HL-60 (cell line): ENCODE measurements at places on chromosomes 6 and 20.

GRCh38 chr6:42326248-42326647 lies 108.6 kb upstream of the MRPS10 start:
- no peak for DNase-seq

DNA sequence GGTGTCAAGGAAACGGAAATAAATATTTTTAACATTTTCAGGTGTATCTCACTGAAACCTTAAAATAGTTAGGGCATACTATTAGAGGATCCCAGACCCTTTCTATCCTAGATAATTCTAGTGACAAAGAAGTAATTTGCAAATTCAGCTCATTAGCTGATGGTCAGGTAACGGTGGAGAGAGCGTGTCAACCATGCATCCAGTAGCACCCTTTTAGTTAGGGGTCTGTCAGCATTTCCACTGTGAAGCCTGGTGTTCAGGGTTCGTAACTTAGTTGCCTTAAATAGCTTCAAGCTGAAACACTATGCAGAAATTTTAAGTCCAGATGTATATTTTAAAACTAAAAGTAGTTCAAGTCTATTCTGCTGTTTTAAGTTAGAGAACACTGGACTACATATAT lies 48.5 kb upstream of the SUPT3H start:
- DNase-seq, result no peak

DNA sequence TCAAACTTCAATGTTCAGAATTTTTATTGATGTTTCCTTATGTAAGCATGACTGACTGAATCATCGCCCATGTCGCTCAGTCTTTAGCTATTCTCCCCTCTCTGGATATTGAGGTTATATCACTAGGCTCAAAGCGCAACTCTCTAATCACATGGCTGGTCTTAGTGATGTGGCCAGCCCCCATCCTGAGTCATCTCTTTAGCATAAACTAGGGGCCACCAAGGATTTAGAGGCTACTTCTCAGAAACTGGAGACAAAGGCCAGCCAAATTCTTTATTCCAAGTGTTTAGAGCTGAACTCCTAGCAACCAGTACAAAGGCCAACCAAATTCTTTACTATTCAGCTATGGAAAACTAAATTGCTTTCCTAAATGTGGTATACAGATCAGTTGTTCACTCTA lies 61.4 kb downstream of the FAM135A start:
- no peak for DNase-seq

GRCh38 chr6:50276771-50277261 lies 227.1 kb upstream of the DEFB112 start:
- no peak for DNase-seq

- DNase-seq, result no peak
Observed at GRCh38 chr20:845226-845868, 11.8 kb downstream of the FAM110A start.

DNA sequence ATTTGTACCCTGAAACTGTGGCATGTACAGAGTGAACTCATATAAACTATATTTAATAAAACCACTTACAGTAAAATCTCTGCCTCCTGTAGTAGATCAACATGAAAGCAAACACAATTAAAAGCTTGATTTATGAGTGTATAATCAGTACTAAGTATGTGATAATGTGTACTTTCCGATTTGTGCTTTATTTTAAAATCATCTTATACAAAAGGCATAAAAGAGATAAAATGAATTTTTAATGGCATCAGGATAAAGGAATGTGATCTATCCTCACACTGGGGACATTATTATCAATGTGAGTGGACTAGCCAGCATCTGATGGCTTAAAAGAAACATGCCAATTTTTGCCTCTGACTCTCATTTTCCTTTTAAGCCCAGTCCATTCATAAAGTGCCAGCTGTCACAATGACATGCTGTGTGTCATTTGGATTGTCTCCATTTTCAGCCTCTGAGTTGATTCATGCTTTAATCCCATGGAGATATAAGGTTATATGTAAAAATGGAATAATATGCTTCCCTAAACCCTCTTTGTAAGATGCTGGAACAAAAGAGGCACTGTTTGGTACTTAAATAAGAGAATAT lies 831.6 kb upstream of the EYS start:
- no peak for DNase-seq

DNA sequence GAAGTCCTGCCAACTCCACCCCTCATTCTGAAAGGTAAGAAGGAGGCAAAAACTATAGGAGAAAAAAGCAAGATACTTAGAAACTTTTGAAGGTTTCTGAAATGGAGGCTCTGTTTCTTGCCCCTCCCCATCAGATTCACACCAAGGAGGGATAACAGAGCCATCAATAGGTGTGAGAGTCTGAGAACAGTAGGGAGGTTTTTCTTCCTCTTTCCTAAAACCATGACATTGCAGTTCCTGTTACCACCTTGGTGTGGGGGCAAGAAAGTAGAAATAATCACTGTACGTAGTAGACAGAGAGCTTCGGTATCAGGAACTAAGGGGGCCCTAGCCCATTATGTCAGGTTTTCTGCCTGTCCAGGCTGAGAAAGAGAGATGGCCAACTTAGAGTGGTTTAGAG lies 333.3 kb upstream of the SYNCRIP start:
- DNase-seq, result no peak

- no peak for DNase-seq
Observed at GRCh38 chr20:49287555-49288249, 9.8 kb upstream of the ZNFX1 start.

DNA sequence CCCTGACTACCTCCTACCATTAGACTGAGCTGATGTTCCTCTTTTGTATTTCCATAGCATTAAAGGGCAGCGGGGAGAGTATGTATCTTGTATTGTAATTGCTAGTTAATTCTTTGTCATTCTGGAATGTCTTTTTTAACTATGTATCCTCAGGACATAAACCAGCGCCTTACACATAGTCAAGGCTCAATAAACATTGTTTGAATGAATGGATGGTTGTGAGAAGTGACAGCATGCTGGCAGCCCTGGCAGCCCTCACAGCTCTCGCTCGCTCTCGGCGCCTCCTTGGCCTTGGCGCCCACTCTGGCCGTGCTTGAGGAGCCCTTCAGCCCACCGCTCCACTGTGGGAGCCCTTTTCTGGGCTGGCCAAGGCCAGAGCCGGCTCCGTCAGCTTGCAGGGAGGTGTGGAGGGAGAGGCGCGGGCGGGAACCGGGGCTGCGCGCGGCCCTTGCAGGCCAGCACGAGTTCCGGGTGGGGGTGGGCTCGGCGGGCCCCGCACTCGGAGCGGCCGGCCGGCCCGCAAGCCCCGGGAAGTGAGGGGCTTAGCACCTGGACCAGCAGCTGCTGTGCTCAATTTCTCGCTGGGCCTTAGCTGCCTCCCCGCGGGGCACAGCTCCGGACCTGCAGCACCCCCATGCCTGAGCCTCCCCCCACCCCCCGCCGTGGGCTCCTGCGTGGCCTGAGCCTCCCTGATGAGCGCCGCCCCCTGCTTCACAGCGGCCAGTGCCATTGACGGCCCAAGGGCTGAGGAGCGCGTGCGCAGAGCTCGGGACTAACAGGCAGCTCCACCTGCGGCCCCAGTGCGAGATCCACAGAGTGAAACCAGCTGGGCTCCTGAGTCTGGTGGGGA lies 93.1 kb downstream of the RNF182 start:
- no peak for DNase-seq

- DNase-seq, result no peak
Observed at GRCh38 chr6:167497428-167498056, 172.7 kb downstream of the TTLL2 start.
